Type B pancreatic cell (in vitro differentiated cells): ENCODE measurements at places on chromosomes 3 and 15.

DNA sequence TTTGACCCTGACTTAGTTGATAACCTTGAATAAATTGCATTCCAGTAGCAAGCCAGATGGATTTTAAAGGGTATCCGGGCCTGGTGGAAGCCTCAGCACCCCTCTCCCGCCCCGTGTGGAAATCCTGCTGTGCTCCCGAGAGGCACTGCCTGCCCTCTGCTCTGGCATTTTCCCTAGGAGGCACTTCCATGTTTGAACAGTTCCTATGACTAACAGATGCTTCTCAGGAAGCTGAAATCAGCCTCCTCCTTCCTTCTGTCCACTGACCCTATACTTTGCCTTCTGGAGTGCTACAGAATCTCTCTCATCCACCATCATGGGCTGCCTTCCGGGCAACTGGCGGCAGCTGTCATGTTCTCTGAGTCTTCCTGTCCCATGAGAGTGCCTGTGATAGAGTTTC, 90.8 kb downstream of the GABRG3 start:
- peaks cover 3% of the 10 kb centered on the region for H3K27me3 ChIP-seq
- no peak overlapping the region for H3K4me3 ChIP-seq

DNA sequence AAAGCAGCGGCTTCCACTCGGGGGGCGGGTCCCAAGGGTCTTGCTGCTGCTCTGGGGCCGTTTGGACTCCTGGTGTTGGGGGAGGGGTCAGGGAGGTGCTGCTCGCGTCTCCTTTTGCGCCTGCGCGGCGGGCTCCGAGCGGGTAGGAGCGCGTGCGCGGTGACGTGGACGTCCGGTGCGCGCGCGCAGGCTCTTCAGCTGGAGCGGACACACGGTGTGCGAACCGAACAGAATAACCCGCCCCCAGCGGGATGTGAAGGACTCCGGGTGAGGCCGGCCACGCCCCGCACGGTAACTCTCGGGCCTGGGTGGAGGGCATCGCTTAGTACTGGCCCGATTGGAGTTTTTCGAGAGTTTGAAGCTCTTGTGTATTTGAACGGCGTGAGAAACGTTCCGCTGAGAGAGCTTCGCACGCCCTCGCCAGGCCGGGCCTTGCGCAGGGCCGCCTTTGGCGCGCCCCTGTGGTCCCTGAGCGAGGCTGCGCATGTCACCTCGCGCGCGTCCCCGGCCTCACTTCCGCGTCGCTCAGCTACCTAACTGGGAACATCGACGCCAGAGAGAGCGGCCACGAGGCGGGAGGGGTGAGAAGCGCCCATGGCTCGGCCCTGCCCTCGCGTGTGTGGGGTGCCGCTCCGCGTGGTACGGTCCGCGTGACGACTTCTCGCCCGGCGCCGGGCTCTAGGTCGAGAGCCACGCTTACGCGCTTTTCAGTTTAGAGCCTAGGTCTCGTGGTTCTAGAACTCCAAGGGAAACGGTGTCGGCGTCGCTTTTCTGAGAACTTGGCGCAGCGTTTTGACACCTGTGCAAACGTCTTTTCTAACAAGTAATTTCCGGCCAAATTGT, at the start of gene MGA:
Gene MGA (plus strand): TSS at position 171 of the 843 bp plus-strand sequence.
- no peaks in the 10 kb centered on the region for H3K36me3 ChIP-seq
- peak within 1 kb of the TSS; percentile 94 for H3K4me3 ChIP-seq
- H3K27me3 ChIP-seq = peaks cover 10% of the 10 kb centered on the region
- peaks cover 14% of the 10 kb centered on the region for H3K4me1 ChIP-seq
- peak; percentile 94 for DNase-seq
- H3K27ac ChIP-seq = peak within 1 kb of the TSS; percentile 95

DNA sequence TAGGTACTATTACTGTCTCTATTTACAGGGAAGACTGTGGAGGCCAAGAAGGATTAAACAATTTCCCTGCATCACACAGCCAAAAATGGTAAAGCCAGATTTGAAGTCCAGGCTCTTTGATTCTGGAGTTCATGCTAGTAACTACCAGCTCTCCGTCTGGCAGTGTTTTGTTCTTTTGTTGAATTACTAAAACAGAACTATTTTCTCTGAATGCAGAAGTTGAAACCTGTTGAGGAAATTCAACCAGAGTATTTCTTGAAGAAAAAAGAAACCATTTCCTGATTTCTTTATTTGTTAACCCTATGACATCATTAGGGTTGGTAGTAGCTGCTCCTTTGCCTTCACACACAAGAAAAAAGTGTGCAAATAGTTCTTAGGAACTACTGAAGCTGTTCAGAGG, 34.3 kb downstream of the CRTC3 start:
- peaks cover 31% of the 10 kb centered on the region for H3K36me3 ChIP-seq
- DNase-seq = no peak
- peaks cover 26% of the 10 kb centered on the region for H3K4me1 ChIP-seq
- H3K27me3 ChIP-seq = no peaks in the 10 kb centered on the region
- H3K27ac ChIP-seq = no peak overlapping the region
- no peak overlapping the region for H3K4me3 ChIP-seq

- H3K27ac ChIP-seq = no peak overlapping the region
- H3K36me3 ChIP-seq = peaks cover 5% of the 10 kb centered on the region
- peaks cover 23% of the 10 kb centered on the region for H3K4me1 ChIP-seq
- peaks cover 59% of the 10 kb centered on the region for H3K27me3 ChIP-seq
- DNase-seq = no peak
- no peak overlapping the region for H3K4me3 ChIP-seq
Observed at GRCh38 chr15:69758291-69758771, 305.7 kb downstream of the RPLP1 start.

GRCh38 chr3:100882571-100882984, 110.6 kb downstream of the ABI3BP start:
- no peaks in the 10 kb centered on the region for H3K36me3 ChIP-seq
- H3K27me3 ChIP-seq = no peaks in the 10 kb centered on the region
- no peaks in the 10 kb centered on the region for H3K4me1 ChIP-seq
- no peak overlapping the region for H3K4me3 ChIP-seq
- DNase-seq = no peak

GRCh38 chr3:24802614-24803013, 308.0 kb upstream of the THRB start:
- no peaks in the 10 kb centered on the region for H3K36me3 ChIP-seq
- DNase-seq = no peak
- no peak overlapping the region for H3K27ac ChIP-seq
- no peaks in the 10 kb centered on the region for H3K4me1 ChIP-seq
- H3K4me3 ChIP-seq = no peak overlapping the region
